ENCODE measurements at places on chromosomes 16 and 17.
A peak's percentile ranks its signal among the peaks of the same experiment; 100 is the strongest.

DNA sequence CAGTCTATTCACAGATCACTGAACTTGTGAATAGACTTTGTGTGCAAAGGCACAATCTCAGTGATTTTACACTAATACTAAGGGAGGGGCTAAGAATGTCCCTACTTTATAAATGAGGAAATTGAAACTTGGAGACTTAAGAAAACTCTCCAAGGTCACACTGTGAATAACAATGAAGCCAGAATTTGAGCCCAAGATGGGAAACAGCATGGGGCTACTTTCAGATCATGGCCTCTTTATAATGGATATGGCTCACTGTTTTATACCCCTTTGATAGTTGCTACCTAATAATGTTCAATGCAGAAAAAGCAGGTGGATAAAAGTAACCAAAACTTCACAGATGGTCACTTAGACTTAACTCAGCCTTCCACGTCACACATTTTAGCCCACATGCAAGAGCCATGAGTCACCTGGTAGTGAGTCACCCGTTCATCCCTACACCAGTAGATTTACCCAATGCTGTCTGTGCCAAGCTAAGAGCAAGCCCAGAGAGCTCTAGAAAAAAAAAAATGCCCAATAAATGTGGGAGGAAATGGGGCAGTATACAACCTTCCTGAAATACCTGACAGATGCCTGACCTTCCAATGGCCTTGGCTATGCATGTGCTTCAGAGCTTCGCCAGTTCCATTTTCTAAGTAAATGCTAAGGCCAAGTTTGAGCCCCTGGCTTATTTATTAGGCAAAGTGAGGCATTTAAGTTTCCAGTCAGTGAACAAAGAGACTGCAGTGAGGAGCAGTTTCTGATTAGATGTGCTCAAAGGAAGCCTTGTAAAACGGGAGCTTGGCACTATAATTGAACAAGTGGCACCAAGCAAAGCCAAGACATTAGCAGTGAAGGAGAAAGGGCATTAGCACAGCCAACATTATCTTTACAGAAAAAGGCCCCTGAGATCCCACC, 219.7 kb downstream of the TMEM114 start:
- no peak for DNase-seq

DNA sequence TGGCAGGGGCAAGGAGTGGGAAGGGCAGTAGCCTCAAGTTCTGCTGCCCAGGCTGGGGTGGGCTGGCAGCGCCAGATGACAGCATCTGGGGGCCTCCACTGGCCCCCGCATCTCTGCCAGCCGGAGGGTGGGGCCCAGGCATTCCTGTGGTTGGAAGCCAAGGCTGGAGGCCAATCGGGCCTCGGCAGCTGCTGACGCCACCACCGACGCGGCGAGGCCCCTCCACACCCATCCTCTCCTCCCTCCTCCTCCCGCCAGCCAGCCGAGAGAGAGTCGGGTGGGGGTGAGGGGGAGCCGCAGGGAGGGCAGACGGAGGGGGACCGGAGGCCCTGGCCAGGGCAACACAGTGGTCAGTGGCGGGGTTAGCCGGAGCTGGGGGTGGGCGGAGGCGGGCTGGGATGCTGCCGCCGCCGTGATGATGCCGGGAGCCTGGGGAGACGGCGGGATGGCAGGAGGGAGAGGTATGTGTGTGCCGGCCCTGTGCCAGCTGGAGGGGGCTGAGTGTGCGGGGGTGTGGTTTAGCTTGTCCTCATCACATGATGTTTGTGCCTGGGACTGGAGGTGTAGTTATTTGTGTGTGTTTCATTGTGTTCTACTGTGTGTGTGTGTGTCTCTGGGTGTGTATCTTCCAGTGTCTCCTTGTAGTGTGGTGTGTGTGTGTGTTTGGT, 36.6 kb downstream of the ARHGAP23 start:
- DNase-seq = peak; percentile 48

- DNase-seq = peak; percentile 18
Measured at GRCh38 chr17:20066253-20066652, 57.1 kb downstream of the SPECC1 start.

DNA sequence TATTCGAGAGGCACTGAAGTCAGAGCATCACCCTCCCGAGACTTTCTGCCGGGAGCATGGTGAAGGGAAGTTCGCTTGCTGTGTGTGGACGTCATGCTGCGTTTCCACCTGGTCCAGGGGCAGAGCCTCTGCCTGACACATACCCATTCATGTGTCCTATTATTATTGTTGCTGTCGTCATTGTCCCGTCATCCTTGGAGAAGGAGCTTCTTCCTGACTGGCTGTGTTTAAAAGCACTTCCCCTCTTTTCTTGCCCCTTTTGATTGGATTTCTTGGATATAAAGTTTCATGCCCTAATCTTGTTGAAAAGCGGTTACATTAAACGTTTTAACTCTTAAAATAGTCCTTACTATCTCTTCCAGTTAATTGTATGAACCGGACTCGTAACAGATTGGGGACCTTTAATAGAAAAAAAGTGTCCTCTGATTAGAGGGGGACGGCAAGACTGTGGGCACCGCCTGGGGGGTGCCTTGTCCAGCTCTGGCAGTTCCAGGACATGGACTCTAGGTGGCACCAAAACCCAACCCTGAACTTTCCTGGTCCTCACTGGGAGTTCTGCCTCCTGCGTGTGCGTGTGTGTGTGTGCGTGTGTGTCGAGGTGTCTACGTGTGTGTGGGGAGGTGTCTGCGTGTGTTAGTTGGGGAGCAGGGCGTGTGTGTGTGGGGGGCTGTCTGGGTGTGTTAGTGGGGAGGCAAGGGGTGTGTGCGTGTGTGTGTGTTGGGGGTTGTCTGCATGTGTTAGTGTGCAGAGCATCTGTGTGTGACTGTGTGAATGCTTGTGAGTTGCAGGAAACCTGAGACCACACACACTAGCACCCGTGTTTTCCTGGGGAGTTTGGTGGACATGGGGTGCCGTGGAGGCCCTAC, 133.3 kb upstream of the CIBAR2 start:
- DNase-seq = no peak

- no peak for DNase-seq
Measured at GRCh38 chr16:87273471-87274030, 43.6 kb downstream of the C16orf95 start.

- no peak for DNase-seq
Measured at GRCh38 chr16:64398793-64399192, 723.1 kb downstream of the CDH11 start.

DNA sequence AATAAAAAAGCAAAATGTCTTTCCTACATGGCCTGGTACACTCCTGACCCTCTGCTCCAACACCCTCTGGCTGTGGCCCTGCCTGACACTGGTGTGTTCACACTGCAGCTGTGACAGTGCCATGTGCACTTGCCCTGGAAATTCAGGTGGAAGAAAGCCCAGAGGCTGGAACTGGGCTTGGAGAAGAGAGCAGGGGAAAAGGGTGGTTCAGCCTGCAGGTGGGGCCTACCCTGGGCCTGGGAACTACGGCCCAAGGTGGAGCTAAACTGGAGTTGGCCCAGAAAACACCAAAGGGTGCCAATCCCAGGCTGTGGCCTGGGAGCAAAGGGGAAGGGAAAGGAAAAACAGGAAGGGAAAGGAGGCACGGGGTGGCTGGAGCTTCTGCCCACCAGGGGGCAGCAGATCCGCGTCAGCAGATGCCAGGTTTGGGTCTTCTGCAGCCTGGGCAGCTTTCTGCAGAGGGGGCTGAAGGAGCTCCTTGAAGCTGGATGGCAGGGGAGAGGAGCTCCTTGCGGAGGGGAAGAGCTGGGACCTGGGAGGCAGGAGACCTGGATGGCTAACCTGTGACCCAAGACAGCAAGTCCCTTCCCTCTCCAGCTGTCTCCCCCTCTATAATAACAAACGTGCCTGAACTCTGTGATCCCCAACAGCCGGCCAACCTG, 15.4 kb upstream of the CTCF start:
- DNase-seq = no peak

DNA sequence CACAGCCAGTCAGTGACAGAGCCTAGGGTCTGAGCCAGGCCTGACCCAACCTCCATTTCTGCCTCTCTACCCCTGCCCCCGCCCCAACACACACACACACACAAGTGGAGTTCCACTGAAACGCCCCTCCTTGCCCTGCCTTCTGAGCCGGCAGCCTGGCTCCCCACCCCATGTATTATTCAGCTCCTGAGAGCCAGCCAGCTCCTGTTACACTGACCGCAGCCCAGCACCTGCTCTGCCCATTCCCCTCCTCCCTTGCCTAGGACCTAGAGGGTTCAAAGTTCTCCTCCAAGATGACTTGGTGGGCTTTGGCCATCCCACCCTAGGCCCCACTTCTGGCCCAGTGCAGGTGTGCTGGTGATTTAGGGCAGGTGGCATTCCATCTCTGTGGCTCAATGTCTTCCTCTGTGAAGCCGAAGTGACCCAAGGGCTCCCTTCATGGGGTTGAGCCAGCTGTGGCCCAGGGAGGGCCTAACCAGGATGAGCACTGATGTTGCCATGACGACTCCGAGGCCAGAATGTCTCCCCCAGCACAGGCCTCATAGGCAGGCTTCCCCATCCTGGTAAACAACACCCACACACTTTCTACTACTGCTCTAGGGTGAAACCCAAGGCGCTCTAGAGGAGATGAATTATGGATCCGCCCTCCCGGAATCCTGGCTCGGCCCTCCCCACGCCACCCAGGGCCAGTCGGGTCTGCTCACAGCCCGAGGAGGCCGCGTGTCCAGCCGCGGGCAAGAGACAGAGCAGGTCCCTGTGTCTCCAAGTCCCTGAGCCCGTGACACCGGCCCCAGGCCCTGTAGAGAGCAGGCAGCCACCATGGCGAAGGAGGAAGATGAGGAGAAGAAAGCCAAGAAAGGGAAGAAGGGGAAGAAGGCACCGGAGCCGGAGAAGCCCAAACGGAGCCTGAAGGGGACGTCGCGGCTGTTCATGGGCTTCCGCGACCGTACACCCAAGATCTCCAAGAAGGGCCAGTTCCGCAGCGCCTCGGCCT, 9.7 kb downstream of the MYO15A start:
- no peak for DNase-seq

DNA sequence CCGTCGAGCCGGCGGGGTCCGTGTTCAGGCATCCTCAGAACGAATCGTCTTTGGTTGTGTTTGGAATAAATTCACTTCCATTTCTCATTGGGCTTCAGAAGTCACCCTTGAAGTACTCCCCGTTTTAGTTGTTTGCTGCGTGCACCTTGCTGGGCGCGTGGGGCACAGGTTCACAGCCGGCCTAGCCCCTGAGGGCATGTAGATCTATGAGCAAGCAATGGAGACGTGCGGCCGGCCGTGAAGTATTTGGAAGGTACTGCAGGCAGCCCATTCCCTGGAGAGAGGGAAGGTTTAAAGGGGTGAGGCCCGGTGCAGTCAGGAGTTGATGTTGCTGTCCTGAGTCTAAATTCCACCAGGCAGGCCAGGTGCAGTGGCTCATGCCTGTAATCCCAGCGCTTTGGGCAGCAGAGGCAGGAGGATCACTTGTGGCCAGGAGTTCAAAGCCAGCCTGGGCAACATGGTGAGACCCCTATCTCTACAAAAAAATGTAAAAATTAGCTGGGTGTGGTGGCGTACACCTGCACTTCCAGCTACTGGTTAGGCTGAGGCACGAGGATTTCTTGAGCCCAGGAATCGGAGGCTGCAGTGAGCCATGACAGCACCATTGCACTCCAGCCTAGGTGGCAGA, 714 bp downstream of the ACSF3 start:
- peak; percentile 5 for DNase-seq

DNA sequence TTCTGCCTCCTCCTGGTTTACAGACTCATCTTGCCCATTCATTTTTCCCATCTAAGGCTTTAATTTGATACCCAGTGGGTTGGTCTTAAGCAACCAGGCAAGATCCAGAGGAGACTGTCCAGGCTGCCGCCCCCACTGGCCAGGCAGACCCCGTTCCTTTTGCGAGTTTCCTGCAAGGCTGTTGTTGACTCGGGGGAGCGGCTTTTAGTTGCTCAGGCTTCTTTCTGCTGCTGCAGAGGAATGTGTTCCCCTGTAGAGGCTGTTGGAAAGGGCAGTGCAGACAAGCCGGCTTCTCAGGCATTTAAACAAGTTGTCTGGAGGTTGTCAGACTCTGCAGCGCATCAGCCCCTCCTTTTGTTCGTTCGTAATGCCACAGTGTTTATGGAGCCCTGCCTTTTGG, 231.2 kb downstream of the PRKCA start:
- DNase-seq = no peak

GRCh38 chr16:4378161-4378666, 6.6 kb downstream of the VASN start:
- DNase-seq = no peak

DNA sequence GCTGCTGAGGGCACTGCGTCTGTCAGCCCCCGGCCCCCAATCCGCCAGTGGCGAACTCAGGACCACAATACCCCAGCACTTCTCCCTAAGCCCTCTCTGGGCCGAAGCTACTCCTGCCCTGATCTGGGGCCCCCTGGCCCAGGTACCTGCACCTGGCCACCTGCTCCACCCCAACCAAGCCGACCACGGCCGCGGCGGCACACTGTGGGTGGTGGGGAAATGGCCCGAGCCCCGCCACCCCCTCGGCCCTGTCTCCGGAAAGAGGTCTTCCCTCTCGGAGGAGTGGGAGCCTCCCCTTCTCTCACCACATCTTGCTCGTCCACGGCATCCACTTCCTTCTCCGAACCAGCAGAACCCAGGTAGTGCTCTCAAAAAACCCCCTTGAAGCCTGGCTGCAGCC, 3.4 kb upstream of the FBRS start:
- DNase-seq = no peak

- no peak for DNase-seq
Measured at GRCh38 chr17:33602981-33603380, 309.9 kb upstream of the ASIC2 start.

DNA sequence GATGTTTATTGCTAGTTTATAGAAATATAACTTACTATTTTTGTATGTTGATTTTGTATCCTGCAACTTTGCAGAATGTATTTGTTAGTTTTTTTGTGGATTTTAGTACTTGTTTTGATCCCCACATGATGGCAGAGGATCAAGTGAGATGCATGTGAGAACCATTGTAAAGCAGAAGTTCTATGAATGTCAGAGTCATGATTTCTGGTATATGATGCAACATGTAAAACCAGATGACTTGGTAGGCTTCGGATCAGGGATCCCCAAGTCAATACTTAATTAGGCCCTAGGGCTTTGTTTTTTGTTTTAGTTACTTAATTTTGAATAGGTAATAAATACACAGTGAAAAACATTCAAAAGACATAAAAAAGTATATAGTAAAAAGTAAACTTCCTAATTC, 45.8 kb downstream of the ESRP2 start:
- no peak for DNase-seq

GRCh38 chr16:4663777-4664465, 29.4 kb upstream of the NUDT16L1 start:
- no peak for DNase-seq

DNA sequence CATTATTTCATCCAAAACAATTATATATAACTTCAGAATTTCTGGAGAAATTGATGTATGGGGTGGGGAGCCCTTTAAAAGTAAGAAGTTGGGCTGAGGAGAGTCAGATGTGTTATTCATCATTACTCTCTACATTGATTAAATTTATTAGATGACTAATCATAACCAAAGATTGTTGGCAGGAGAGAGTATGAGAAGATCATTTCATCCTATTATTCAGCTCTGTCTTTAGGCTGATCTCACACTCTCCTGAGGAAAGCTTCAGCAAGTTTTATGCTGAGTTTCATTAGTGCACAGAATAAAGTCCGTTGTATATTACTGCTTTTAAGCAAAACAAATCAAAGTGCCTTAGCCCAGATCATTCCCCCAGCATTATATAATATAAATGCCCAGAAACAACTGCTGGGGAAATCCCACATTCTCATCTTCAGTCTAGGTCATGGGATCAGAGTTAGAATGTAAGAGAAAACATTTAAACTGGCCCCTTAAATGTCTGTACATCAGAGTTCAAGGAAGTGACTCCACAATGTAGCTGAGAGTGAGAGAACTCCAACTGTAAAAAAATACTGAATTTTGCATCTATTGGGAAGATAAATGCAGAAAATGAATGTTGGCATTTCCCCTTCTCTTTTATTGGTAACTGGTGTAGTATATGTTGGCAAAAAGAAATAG, 130.1 kb upstream of the HLF start:
- no peak for DNase-seq

All from epithelial cell of prostate (primary cell).